ENCODE measurements at places on chromosomes 2 and 18.

- no peak for DNase-seq
Observed at GRCh38 chr2:39581866-39582265, 83.9 kb upstream of the TMEM178A start.

DNA sequence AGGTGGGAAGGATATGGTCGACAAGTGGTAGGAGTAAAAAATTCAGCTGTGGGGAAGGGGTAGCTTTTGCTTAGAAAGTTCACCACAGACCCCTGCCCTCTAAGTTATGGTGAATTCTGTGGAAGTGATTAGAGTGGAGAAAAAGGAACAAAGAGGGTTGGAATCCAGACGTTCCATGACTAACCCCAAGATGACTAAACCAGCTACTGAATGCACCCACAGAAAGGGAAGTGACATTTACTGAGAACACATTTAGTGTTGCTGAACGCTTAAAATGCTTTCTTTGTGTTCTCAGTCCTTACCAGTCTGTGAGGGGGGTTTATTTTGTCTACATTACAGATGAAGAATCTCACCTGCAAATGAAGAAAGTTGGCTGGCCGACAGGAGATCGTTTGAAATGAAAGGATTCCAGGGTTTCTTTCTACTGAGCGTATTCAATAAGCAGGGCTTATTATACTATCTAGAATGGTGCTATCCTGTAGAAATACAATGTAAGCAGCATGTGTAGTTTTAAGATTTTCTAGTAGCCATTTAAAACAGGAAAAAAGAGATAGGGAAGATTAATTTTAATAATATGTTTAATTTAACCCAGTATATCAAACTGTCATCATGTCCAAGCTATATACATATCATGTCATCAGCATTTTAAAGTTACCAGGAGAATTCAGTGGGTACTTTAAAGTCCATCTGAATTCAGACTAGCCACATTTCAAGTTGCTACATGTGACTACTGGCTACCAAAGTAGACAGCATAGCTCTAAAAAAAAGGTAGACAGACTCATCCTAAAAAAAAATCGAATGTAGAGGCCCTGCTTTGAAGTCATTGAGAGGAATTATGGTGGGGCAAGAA, 60.1 kb downstream of the LIMS1 start:
- DNase-seq: peak; percentile 83

DNA sequence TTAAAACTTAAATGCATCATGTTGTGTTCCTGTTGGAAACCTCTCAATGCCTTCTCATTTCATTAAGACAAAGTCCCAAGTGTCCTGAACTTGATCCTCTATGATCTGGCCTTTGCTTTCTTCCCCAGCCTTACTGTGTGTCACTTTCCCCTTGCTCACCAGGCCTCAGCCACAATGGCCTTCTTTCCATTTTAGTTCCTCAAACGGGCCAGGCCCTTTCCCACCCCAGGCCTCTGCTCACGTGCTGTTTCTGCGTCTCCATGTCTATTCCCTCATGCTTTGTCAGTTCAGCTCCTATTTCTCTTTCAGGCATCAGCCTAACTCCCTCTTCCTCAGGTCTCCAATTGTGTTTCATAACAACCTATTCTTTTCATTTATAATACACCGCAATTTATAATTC, 19.5 kb downstream of the CXCR4 start:
- no peak for DNase-seq

DNA sequence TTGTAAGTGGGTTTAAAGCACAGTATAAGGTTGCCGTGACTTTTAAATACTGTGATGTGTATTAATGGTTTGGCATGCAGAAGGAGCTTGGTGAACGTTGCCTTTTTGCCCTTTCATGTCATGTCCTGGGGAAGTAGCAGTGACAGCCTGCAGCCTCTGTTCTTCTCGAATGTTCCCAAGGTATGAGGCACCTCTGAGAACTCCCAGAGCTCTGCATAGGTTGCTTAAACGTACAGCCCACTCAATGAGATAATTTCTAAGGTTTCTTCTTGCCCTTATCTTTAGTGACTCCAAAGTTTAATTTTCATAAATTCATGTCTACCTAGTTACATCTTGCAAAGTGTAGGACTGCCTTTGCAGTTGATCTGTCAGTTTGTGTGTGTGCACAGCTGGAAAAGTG, 36.7 kb downstream of the PARD3B start:
- DNase-seq: no peak

DNA sequence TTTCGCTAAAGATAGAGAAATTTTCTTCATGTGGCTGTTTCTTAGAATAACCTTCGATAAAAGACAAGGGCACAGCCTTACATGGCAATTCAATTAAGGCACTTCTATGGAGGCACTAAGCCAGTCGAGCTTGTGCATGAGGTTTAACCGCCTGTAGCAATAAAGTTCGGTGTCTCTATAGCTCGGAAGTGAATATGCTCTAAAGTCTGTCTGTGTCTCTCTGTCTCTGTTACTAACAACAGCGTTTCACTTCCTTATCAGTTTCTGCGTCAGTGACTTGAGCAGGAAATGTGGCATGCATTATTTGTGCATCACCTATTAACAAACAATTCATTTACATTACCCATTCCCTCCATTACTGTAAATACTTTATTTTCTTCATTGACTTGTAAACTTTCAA, 365.1 kb upstream of the NETO1 start:
- no peak for DNase-seq

GRCh38 chr2:196291426-196291825, 120.0 kb upstream of the STK17B start:
- DNase-seq: no peak

- DNase-seq: no peak
Observed at GRCh38 chr2:18825838-18826237, 236.5 kb upstream of the NT5C1B start.

DNA sequence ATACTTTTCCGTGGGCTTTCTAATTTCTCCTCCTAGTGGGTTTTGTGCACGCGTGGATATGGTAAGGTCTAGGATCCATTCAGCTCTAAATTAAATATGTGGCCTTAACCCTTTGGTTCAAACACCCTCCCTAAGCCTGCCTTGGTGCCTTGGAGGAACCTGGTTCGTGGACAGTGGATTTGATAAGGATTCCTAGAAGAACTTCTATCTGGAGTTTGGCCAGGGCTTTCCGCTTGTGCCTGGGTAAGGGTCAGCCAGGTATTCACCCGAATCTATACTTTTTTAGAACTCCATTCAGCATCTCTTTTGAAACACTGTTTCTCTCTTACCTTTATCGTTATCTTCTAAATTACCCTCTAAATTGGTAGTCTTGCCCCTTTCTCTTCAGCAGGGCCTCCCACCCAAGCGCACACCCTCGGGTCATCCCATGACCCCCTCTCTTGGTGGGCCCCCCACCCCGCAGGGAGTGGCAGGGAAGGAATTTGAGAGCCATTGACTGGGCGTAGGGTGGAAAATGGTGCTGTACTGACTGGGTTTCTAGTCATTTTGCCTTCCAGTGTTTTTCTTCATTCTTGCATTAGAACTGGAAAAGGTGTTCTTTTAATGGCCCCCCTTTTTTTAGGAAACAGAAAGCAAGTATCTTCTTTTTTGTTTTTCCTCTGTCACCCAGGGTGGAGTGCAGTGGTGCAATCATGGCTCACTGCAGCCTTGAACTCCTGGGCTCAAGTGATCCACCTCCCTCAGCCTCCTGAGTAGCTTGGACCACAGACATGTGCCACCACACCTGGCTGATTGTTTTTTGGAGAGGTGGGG, 1.8 kb downstream of the SOCS6 start:
- DNase-seq: no peak

DNA sequence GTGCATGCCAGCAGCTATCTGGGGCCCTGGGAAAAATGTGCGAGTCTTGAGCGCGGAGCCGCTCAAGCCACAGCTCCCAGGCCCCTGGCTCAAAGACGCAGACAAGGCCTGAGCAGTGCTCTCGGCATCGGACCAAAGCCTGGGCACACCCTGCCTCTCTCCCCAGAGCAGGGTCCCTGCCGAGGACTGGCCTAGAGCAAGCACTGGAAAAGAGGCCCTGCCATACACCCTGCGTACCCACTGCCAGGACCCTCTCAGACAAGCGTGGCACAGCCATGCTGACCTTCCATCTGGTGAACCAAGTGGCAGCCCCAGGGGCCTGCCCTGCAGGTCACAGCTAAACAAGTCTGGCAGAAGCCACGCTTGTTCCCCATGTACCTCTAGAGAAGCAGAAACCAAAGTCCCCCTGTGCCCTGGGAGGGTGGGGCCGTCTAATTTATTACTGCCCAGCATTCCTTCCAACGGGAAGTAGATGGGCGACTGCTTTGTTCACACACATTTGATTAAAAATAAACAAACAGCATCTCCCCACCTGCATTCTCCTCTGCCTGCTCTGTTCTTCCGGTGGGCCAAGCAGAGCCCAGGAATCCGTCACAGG, 14.0 kb downstream of the STK25 start:
- no peak for DNase-seq

GRCh38 chr2:3193443-3194330, 183.9 kb downstream of the EIPR1 start:
- DNase-seq: no peak

DNA sequence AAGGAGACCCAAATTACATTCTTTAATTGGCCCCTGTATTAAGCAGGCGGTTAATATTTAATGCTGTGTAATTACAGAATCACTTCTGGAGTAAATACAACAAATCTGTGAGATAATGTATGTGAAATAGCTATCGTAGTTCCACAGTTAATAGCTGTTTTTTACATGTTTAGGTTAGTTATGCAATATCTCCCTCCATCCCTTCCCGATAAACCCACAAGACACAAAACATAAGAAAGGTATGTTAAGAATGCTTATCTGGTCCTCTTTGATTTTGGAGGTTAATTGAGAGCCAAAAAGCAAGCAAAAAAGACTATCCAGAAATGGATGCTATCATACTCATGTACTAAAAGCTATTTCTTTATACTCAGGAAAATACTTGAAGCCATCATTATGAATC, 49.1 kb downstream of the ZNF638 start:
- no peak for DNase-seq

GRCh38 chr2:239790313-239790712, 234.8 kb downstream of the NDUFA10 start:
- DNase-seq: no peak
